ENCODE measurements at places on chromosomes 11 and 22. TPM values are rescaled to one million over a fixed set of nuclear protein-coding genes. Genes with fewer than 3 reads are reported as not detected.

The OR56A1 gene
- not detected for total RNA-seq

The MAP4K2 gene
- total RNA-seq, result 92.0 TPM

The MPZL2 gene
- 9.2 TPM for total RNA-seq

The PRR33 gene
- not detected for total RNA-seq

The MAPK11 gene
- 8.5 TPM for total RNA-seq

The SCGB1D2 gene
- total RNA-seq, result not detected

Measured in activated naive CD8-positive, alpha-beta T cell treated with anti-CD3 and anti-CD28 coated beads, Interleukin-2, amount 10 ng/mL, durations not matched to agents 7 days and 5 days (primary cell).